Activated CD4-positive, alpha-beta memory T cell treated with anti-CD3 and anti-CD28 coated beads, Interleukin-2, amount 10 ng/mL, durations not matched to agents 7 days and 5 days (primary cell): ENCODE measurements at places on chromosomes 13 and 19. TPM values are rescaled to one million over a fixed set of nuclear protein-coding genes. Genes with fewer than 3 reads are reported as not detected.
A peak's percentile ranks its signal among the peaks of the same experiment; 100 is the strongest.

MPV17L2 gene
- total RNA-seq = 6.2 TPM

ZNF709 gene
- 1.8 TPM for total RNA-seq

RDH8 gene
- total RNA-seq = not detected

FPR2 gene
- total RNA-seq = not detected

ZNF667 gene
- total RNA-seq = not detected

SWSAP1 gene
- 2.9 TPM for total RNA-seq

LRRC4B gene
- not detected for total RNA-seq

SYNGR4 gene
- 0.28 TPM for total RNA-seq

DNA sequence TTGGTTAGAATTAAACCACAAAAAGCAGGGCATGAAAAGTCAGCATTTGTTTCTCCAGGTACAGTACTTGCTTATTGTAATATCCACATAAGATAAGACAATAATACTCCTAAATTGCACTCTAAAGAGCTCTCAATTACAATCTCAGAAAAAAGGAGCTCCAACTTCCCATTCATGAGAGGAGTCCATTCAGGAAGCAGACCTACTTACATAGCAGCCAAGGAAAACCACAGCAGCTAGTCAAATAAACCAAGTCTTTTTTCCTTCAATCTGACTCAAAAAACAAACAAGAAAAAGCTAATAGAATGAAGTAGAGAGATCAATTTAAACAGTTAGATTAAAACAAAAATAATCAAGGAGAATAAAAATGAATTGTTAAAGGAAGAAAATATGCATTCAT, 885.2 kb upstream of the SLITRK6 start:
- peaks cover 1% of the 10 kb centered on the region for H3K4me1 ChIP-seq
- no peak overlapping the region for H3K27ac ChIP-seq
- no peak for DNase-seq
- no peaks in the 10 kb centered on the region for H3K36me3 ChIP-seq

GRCh38 chr19:19061506-19061905, 2.3 kb upstream of the SLC25A42 start:
- peaks cover 3% of the 10 kb centered on the region for H3K36me3 ChIP-seq
- H3K4me3 ChIP-seq = no peak overlapping the region
- H3K4me1 ChIP-seq = peaks cover 23% of the 10 kb centered on the region
- no peaks in the 10 kb centered on the region for H3K27me3 ChIP-seq
- H3K27ac ChIP-seq = no peak overlapping the region

DNA sequence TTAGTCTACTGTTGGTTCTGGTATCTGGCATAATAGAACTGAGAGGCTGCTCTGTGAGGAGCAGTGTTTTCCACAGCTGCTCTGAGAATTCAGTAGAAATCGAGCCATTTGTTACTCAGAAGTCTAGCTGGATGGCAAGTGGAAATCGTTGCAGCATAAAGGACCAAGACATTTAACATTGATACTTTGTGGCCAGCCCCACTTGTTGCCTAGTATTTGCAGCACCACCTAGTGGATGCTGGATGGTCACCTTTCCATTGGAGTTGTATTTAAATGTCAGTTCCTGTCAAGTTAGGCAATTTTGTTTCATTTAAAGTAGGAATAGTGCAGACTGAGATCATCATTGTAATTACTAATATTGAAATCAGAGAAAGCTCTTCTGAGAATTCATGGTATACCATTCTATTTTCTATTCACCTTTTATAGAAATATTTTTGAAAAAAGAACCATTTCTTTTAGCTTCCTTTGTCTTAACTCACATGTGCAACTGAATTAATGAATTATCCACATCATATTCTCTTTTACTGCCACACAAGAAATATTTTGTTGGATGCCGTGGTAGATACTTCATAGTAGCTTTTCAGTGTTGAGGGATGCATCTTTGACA, 64.6 kb downstream of the PDS5B start:
- peak; percentile 64 for DNase-seq
- no peaks in the 10 kb centered on the region for H3K27me3 ChIP-seq
- H3K4me3 ChIP-seq = no peak overlapping the region
- H3K36me3 ChIP-seq = peaks cover 29% of the 10 kb centered on the region
- peaks cover 30% of the 10 kb centered on the region for H3K4me1 ChIP-seq

- no peak for DNase-seq
- no peak overlapping the region for H3K4me3 ChIP-seq
- no peak overlapping the region for H3K27ac ChIP-seq
- H3K36me3 ChIP-seq = no peaks in the 10 kb centered on the region
- H3K4me1 ChIP-seq = no peaks in the 10 kb centered on the region
- H3K27me3 ChIP-seq = no peaks in the 10 kb centered on the region
Measured at GRCh38 chr13:73556902-73557301, 498.1 kb downstream of the KLF5 start.

DNA sequence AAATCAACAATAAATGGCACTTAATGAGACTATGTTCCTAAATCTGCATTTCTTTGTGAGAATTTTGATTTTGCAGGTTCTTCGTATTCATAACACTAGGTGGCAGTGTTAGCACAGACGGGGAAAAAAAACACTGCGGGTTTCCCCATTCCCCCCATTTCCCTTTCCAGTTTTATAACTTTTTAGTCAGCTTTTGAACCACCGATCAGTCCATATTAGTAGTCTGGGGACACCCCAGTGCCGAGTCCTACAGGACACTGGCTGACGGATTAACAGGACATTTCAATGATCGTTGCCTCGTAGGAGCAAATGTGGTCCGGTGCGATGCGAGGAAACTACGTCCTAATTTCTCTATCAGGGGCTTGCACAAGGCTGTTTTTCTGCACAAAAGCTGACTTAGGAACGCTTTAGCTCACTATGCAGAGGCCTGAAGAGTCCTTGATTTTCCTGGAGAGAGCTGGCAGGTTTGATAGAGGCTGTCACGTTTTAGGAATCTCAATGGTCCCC, 234.3 kb downstream of the LMO7 start:
- peak overlapping the region; percentile 52 for H3K4me3 ChIP-seq
- peaks cover 22% of the 10 kb centered on the region for H3K4me1 ChIP-seq
- H3K27me3 ChIP-seq = peaks cover 9% of the 10 kb centered on the region
- peak overlapping the region; percentile 71 for H3K27ac ChIP-seq
- DNase-seq = peak; percentile 17
- H3K36me3 ChIP-seq = no peaks in the 10 kb centered on the region

GRCh38 chr19:3029065-3029923, at the start of gene TLE2:
TLE2 (minus strand) TSS chr19:3029280; CDS start chr19:3028904, 376 bp downstream.
- H3K4me1 ChIP-seq = peaks cover 18% of the 10 kb centered on the region
- no peak for DNase-seq
- peak within 1 kb of the TSS; percentile 30 for H3K4me3 ChIP-seq
- H3K36me3 ChIP-seq = no peaks in the 10 kb centered on the region
- no peak within 1 kb of the TSS for H3K27ac ChIP-seq

DNA sequence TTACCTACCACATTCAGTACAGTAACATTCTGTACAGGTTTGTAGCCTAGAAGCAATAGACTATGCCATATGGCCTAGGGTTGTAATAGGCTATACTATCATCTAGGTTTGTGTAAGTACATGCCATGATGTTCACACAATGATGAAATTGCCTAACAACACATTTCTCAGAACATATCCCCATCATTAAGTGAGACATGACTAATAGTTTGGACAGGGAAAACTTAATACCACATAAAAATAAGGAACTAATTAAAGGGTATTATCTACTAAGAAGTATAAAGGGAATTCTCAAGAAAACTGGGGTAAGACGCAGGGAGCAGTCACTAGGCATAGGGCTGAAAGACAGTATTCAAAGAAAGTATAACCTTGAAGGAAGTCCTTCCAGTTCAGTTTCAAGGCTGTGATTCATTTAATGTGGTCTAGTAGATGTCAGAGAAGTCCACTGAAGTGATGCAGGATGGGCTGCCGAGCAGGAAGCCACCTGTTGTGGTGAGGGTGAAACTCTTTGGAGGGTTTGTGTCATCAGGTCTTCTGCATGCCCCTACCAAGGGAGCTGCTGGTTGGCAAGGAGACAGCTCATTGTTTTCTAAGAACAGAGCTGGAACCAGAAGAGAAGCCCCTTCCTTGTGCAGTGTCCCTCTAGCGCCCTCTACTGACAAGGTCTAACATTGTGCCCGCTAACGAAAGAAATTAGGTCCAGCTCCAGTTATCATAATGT, 122.9 kb downstream of the OLFM4 start:
- H3K27ac ChIP-seq = no peak overlapping the region
- H3K27me3 ChIP-seq = peaks cover 1% of the 10 kb centered on the region
- peak; percentile 32 for DNase-seq
- no peak overlapping the region for H3K4me3 ChIP-seq
- peaks cover 2% of the 10 kb centered on the region for H3K4me1 ChIP-seq

DNA sequence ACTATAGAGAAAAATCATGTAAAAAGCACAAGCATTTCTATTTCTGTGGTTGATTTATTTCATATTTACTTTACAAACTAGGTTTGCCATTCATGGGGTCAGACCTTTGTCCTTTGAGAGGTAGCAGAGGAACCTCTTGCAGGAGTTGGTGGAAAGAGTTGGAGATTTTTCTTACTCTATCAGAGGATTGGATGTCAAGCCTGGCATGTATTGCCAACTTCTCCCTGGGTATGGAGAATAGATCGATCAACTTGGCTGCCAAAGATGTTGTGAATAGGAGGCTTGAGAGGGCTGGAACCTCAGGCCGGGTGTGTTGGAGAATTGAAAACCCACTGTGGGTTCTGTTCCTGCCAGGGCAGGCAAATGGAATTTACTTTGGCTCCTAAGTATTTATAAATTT, 81.2 kb downstream of the WDFY2 start:
- peaks cover 3% of the 10 kb centered on the region for H3K4me1 ChIP-seq
- peaks cover 17% of the 10 kb centered on the region for H3K36me3 ChIP-seq
- no peak for DNase-seq
- no peaks in the 10 kb centered on the region for H3K27me3 ChIP-seq

DNA sequence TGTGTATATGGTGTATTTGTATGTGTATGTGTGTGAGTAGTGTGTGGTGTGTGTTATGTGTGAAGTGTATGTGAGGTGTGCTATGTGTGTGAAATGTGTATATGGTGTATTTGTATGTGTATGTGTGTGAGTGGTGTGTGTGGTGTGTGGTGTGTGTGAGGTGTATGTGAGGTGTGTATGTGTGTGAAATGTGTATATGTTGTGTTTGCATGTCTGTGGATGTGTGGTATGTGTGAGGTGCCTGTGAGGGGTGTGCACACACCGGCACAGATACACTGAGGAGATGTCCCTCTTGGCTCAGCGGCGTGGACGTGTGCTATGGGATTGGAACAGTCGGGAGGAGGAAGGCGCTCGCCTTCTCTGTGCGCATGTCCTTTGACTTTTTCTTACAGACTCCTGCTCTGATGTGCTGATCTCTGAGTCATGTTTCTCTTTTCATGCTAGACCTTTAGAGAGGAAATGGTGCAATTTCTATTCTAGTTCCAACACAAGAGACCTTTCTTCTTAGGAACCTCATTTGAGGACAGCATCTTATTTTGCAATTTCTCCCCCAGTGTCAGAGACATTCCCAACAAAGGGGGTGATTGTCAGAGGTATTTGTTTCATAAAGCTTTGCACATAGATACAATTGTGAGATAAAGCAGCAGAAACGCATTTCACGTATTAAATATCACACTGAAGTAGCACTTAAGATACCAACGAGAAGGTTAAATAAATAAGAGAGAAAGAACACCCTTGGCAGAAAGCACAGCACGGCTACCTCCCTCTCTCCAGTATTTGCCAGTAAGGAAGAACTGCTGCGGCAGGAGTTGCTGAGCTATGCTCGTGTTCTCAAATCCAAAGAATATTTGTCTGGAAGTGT, 11.3 kb upstream of the TNFRSF19 start:
- H3K27me3 ChIP-seq = peaks cover 15% of the 10 kb centered on the region
- H3K27ac ChIP-seq = no peak overlapping the region
- no peaks in the 10 kb centered on the region for H3K4me1 ChIP-seq
- no peak overlapping the region for H3K4me3 ChIP-seq

- no peak overlapping the region for H3K4me3 ChIP-seq
- DNase-seq = no peak
- H3K4me1 ChIP-seq = peaks cover 61% of the 10 kb centered on the region
- H3K27me3 ChIP-seq = peaks cover 33% of the 10 kb centered on the region
- H3K27ac ChIP-seq = no peak overlapping the region
Measured at GRCh38 chr19:41529484-41530183, 46.3 kb upstream of the CEACAM21 start.

- H3K27ac ChIP-seq = no peak overlapping the region
- no peak for DNase-seq
- H3K27me3 ChIP-seq = no peaks in the 10 kb centered on the region
- no peak overlapping the region for H3K4me3 ChIP-seq
Measured at GRCh38 chr19:30385666-30386065, 13.5 kb downstream of the ZNF536 start.

- H3K36me3 ChIP-seq = no peaks in the 10 kb centered on the region
- H3K4me1 ChIP-seq = peaks cover 4% of the 10 kb centered on the region
- DNase-seq = peak; percentile 24
- no peak overlapping the region for H3K27ac ChIP-seq
Measured at GRCh38 chr13:49635599-49636433, 7.5 kb downstream of the ARL11 start.

DNA sequence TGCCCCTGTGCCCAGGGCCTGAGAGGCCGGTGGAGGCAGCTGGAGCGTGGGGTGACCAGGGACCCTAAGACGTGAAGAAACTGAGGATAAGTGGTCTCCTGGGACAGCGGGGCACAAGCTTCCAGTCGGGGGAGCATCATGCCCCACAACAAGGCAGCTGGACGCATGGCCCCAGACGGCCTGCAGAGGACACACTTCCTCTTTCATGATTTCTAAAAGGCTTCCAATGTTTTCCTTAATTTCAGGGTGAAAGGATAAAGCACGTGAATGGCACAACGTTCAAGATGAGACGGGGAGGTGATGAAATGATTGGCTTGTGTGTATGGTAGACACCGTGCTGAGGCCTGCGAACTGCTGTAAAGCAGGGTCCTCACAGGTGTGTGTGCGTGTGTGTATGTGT, 20.2 kb upstream of the MYDGF start:
- H3K4me3 ChIP-seq = no peak overlapping the region
- H3K4me1 ChIP-seq = no peaks in the 10 kb centered on the region
- H3K36me3 ChIP-seq = peaks cover 35% of the 10 kb centered on the region
- H3K27me3 ChIP-seq = no peaks in the 10 kb centered on the region
- H3K27ac ChIP-seq = no peak overlapping the region
- DNase-seq = no peak

DNA sequence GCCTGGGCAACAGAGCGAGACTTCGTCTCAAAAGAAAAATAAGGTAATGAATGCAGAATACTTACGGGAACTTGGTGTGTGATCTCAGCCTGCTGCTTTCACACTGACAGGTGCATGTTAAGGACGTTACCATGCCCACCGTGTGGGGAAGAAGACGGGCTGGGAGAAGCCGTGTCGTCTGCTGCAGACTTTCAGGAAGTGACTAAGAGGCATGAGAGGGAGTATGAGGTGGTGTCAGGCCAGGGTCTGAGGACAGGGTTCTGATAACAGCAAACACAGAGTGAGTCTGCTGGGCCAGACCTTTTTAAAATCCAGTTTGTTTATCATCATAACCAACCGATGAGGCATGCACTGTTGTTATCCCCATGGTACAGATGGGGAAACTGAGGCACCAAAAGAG, 13.6 kb upstream of the GALP start:
- peaks cover 11% of the 10 kb centered on the region for H3K4me1 ChIP-seq
- H3K27ac ChIP-seq = no peak overlapping the region
- peaks cover 1% of the 10 kb centered on the region for H3K27me3 ChIP-seq
- H3K36me3 ChIP-seq = peaks cover 14% of the 10 kb centered on the region
- no peak overlapping the region for H3K4me3 ChIP-seq
